Activated CD4-positive, alpha-beta T cell treated with anti-CD3 and anti-CD28 coated beads, Interleukin-2, amount 50 U/mL, for 4 hours (primary cell): ENCODE measurements at places on chromosomes 12 and 14.

DNA sequence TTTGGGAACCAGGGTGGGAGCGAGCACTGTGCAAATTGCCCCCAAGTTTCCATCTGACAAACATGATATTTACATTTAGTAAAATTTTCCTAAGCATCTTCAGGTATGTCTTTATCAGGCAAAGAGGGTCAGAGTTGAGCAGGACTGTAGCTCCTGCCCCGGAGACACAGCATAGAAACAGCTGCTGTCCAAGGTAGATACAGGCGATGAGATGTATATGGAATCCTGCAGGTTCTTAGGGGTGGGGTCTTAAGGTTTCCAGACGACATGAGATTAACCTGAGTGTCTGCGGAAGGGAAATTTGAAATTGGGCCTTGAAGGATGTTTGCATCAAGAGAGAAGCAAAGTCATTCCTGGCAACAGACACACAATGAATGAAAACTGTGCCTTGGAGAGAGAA, 998.8 kb downstream of the AACS start:
- DNase-seq, result no peak

DNA sequence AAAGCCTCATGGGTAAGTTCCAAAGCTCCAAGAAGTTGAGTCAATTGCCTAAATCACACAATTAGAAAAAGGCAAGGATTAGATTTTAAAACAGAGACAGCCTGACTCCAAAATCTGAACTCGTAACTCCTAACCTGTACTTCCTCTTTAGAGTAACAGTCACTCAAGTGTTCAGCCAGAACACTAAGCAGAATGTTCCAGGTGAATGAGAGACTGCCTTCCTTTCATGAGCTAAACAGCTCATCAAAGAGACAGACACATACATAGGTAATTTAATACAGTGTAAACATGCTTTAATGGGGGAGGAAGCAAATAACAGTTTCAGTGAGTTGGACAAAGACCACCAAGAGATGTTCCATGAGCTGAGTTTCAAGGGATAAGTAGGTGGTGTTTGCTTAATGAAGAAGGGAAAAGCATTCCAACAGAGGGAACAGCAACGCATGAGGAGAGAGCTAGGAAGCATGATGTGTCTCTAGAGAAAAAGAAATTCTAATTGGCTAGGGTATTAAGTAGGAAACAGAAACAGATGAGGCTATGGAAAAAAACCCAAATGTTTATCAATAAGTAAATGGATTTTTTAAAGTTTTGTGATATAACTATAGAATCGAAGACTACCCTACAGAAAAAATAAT, 403.9 kb downstream of the MED13L start:
- no peak for DNase-seq

GRCh38 chr14:89911010-89911919, 43.3 kb downstream of the EFCAB11 start:
- DNase-seq, result no peak

DNA sequence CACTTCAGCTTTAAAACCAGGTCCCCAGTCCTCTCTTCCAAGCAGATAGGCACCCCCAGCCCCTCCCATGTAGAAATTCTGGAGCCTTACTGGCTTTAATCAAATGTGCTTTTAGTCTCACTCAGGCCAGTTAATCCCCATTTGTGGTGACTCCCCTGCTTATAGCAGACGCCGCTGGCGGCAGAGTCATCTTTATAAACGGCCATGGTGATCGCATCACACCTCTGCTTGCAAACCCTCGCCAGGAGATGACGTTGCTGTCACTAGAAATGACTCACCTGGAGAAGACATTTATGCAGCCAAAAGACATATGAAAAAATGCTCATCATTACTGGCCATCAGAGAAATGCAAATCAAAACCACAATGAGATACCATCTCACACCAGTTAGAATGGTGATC, 369.3 kb downstream of the VRK1 start:
- no peak for DNase-seq

DNA sequence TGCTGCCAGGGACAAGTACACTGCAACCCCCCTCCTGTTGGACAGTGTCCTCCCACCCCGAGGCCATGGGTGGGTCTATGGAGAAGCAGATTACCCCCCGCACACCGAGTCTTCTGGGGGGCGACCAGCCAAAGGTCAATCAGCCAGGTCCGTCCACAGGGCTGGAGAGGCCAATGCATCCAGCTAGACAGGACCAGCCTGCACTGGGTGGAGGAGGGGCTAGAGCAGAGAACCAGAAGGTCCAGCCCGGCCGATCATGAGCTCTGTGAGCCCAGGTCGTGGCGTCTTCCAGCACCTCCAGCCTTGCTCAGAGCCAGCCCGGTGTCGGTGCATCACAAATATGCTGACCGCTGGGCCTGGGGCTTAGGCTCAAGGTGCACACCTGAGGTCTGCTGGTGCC, 8.2 kb upstream of the ADSS1 start:
- no peak for DNase-seq

GRCh38 chr14:67358924-67359774, 455 bp downstream of the ATP6V1D start:
- DNase-seq, result no peak

GRCh38 chr12:59151243-59151642, 230.9 kb upstream of the LRIG3 start:
- no peak for DNase-seq

GRCh38 chr12:84128117-84128991, 784.2 kb downstream of the SLC6A15 start:
- DNase-seq, result no peak

DNA sequence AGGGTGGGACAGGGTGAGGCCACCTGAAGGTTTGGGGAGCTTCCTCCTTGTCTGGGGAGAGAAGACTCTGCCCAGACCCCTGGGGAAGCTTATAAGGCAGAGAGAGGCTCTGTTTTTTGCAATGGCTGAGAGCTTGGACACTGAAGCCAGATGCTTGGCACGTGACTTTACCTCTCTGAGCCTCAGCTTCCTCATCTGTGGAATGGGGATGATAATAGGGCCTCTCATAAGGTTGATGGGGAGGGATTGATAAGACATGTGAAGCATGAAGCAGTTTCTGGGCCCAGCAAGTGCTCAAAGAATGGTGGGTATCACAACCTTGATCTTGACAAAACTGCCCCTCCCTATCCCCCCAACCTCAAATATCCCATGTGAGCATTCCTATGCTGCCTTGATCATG, 195.4 kb upstream of the LHX5 start:
- DNase-seq, result no peak

DNA sequence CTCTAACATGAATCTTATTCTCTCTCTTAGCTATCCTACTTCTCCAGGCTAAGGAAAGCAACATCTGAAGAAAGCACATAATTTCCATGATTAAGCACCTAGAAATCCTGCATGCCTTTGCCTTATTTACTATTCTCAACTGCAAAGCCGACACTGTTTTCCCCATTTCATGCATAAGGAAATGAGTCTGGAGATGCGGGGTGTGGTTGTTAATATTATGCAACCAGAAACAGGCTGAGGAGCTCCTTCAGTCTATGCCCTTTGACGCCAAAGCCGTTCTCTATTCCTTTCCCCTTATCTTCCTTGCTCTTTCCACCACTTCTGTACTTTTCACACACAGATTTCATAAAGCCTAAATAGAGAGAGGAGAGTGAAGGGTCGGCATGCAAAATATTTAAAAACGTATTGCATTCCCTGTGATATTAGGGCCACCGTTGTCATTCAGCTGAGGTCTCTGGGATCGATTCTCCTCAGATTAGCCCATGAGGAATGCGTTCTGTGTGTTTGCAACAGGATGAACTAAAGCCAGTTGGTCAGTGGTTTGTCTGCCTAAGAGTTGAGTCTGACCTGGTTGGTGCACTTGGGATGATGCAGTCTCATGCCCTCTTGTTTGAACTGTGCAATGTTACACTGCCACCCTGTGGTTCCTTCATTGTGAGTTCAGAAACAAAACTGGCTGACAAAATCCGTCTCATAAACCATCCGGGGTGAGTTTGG, 53.1 kb upstream of the PLEKHG7 start:
- peak; percentile 51 for DNase-seq

GRCh38 chr12:132204793-132205270, 60.6 kb downstream of the NOC4L start:
- DNase-seq, result no peak

DNA sequence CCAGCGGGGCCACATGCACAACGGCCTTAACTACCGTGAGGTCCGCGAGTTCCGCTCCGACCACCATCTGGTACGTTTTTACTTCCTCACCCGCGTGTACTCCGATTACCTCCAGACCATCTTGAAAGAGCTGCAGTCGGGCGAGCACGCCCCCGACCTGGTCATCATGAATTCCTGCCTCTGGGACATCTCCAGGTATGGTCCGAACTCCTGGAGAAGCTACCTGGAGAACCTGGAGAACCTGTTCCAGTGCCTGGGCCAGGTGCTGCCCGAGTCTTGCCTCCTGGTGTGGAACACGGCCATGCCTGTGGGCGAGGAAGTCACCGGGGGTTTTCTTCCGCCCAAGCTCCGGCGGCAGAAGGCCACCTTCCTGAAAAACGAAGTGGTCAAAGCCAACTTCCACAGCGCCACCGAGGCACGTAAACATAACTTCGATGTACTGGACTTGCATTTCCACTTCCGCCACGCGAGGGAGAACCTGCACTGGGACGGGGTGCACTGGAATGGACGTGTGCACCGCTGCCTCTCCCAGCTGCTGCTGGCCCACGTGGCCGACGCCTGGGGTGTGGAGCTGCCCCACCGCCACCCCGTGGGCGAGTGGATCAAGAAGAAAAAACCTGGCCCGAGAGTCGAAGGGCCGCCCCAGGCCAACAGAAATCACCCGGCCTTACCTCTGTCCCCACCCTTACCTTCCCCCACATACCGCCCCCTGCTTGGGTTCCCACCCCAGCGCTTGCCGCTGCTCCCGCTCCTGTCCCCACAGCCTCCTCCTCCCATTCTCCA, 155.7 kb upstream of the AMIGO2 start:
- no peak for DNase-seq

DNA sequence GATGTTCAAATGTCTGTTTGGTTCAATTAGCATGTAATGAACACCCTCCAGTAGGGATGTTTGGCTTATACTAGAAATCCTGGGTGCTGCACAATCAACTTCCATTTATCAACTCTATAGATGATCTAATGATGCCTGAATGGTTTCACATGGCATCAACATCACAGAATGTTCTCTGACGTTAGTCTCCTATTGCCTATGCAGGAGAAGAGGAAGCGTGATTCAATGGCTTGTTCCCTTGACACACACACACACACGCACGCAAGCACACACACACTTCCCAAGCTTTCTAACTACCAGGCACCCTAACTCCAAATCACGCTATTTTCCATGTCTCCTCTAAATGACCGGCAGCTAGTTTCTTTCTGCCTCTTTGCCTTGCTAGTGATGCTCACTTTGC, 49.3 kb downstream of the PKP2 start:
- DNase-seq, result no peak

GRCh38 chr14:89187501-89187900, 229.5 kb downstream of the FOXN3 start:
- DNase-seq, result no peak

- no peak for DNase-seq
Measured at GRCh38 chr12:106866426-106867080, 89.2 kb upstream of the TMEM263 start.

GRCh38 chr12:9948606-9949296, 16.6 kb upstream of the CLEC2A start:
- no peak for DNase-seq

- DNase-seq, result no peak
Measured at GRCh38 chr14:78737601-78738000, 567.4 kb downstream of the NRXN3 start.

GRCh38 chr14:57869617-57870016, 3.7 kb upstream of the SLC35F4 start:
- DNase-seq, result no peak

- no peak for DNase-seq
Measured at GRCh38 chr14:68546839-68547238, 246.0 kb downstream of the ZFP36L1 start.

DNA sequence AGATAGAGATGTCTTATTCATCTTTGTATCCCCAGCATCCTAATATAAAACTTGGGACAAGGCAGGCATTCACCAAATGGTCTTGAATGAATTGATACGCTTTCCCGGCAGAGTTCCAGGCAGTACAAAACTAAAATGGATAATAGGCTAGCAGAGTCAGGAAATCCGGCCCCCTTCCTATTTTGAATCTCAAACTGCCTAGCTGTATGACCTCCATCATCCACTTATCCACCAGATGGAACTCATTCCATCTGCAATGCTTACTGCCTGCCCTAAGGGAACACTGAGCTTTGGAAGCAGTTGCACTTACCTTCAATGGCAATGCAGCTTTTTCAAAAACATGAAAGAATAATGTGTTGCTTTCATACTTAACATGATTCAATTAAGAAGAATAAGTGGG, 43.4 kb downstream of the BDKRB1 start:
- DNase-seq, result no peak

GRCh38 chr12:25926536-25926935, 31.9 kb upstream of the RASSF8 start:
- DNase-seq, result no peak

DNA sequence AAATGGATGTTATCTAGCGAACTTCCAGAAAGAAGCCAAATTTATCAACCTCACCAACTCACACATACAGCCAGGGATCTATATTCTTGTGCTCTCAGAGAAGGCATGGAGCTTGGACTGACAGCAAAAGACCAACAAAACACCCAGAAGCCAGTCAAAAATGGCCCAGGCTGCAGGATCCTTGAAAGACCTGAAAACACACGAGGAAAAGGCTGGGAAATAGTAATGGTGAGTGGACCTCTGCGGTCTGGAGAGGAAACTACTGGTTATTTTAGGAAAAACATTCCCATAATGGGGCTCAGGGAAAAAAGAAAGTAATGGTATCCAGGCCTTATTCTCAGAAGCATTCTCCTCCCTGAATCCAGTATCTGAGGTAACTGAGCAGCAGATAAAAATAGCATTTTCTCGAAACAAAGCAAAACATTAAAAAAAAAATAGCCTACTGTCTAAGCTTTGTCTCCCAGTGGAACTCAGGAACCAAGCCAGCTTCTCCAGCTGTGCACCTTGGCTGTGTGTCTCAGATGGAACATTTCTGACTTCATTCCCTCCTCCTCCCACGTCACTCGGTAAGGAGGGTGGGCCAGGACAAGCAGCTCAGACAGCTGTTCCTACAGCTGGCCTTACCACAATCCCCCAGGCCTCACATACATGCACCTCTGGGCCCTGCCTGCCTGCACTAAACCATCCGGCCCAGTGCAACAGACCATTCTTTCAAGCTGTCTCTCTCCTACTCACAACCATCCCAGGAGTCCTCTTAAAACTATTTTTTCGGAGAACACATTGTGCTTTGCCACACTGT, 249.9 kb downstream of the DAD1 start:
- no peak for DNase-seq

DNA sequence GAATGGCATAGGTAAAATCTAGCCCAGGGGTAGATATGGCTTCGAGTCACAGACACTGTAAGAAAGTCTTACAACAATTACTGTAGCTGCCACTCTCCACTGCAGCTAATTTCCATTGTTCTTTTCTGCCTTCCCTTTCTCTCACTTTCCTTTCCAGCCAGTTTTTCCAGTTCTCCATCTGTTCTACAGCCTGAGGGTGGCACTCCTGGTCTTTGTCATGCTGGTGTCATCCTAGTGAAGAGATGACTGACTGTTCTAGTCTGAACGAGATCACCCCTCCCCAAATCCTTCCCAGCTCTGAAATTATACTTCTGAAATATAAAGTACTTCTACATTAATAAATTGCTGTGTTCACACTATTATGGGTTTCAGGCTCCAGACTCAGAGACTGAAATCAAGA, 74.2 kb upstream of the CSRP2 start:
- no peak for DNase-seq
